HS-27A (cell line): ENCODE measurements at places on chromosomes 2 and 18.
A peak's percentile ranks its signal among the peaks of the same experiment; 100 is the strongest.

DNA sequence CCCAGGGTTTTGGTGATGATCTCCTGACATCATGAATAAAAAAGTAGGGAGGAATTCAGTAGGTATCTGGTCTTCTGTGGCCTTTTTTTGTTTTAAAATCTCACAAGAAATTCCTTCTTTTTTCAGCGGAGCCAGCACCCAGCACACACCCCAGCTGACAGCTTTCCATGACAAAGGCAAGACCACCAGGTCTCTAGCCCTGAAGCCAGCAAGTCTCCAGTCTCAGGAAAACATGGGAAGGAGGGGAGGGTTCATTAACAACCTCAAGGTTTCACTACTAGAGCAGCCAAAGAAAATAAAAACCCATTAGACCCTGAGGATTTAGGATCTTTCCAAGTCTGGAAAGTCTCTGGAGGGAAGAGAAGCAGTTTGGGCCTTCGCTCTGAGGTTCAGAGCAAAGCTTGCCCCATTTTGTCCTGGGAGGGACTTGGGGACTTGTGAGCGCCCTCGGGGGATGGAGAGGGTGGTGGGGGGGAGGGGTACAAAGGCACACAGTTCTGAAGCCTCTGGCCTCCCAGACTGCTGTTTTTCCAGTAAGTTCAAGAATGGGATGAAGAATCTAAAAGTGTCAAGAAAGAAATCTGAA, 9.0 kb downstream of the FOXI3 start:
- DNase-seq, result no peak

DNA sequence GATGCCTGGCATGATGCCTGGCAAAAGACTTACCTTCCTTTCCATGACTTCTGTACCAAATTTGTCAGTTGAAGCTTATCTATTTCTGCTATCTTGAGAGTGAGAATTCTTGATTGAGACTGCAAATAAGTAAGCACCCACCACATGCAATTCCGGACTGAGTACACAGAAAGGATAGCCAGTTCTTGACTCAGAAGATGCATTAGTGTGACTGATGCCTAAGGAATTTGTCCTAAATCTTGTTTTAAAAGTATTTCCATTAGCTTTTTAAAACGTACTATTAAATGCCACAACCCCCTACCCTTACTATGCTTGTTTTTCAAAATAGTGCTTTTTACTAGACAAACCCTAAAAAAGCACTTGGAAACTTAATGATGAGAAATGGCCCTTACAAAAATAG, 545 bp downstream of the MPP4 start:
- peak; percentile 64 for DNase-seq

DNA sequence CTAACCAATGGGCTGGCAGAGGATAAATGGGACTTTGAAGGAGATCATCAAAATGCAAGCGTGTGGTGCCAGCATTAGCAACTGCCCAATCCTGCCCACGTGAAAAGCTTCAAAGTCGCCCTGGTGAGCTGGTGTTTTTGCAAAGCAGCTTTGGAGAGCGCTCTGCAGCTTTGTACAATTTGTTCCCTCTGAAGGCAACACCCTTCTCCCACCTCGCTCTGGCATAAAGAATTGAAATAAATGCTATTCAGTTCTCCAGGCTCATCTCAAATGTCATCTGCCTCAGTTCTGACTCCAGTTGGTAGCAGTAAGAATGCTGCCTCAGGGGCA, 3.5 kb downstream of the COPS9 start:
- no peak for DNase-seq

DNA sequence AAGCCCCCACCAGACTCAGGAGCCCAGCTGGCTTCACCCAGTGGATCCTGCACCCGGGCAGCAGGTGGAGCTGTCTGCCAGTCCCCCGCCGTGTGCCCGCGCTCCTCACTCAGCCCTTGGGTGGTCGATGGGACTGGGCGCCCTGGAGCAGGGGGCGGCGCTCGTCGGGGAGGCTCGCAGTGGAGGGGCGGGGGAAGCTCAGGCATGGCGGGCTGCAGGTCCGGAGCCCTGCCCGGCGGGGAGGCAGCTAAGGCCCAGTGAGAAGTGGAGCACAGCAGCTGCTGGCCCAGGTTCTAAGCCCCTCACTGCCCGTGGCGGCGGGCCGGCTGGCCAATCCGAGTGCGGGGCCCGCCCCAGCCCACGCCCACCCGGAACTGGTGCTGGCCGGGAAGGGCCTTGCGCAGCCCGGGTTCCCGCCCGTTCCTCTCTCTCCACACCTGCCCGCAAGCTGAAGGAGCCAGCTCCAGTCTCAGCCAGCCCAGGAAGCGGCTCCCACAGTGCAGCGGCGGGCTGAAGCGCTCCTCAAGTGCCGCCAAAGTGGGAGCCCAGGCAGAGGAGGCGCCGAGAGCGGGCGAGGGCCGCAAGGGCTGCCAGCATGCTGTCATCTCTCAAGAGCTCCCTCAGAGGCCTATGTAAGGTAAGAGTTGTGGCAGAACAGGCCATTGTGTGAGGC, 1307.8 kb upstream of the TMEFF2 start:
- DNase-seq, result no peak

DNA sequence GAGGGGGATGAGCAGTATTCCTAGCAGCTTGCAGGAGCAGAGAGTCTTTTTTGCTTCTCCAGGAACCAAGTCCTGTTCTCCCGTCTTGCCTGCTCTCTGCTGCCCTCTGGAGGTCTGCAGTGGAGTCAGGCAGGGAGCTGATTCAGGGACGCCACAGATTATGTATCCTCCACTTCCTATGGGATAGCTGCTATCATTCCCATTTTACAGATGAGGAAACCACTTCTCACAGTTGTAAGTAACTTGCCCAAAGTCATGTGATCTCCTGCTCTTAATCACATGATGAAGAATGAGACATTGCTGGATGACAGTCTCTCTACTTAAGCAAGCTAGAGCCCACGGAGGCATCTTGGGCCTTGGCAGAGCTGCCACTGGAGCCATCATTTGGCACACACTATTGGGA, 8.3 kb downstream of the SLC4A5 start:
- DNase-seq, result peak; percentile 24

DNA sequence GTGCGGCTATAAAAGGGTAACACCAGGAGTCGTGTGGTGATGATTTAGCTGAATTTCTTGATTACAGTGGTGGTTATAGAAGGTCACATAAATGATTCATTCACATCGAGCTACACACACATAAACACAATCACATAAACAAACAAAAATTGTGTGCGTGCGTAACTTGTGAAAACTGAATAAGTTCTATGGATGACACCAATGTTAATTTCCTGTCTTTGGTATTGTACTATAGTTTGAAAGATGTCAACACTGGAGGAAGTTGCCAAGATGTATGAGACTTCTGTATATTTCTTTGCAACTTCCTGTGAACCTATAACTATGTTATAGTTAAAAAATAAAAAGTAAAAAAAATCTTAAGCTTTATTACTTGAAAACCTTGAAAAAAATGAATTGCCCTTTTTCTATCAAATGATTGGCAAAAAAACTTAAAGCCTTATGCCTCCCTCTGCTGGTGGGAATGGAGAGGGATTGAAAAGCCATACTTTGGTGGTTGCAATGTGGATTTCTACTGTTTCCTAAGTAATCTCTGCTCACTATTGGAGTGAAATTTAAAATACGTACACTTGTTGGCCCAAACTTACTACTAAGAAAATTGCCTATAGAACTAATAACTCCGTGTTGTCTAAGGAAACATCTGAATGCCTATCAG, 227.7 kb downstream of the RPIA start:
- no peak for DNase-seq
